ENCODE measurements at places on chromosomes 5 and 9. TPM values are rescaled to one million over a fixed set of nuclear protein-coding genes. Genes with fewer than 3 reads are reported as not detected.

Gene AK1
- total RNA-seq, result 62.1 TPM

Gene C5orf58
- total RNA-seq, result 0.15 TPM

Gene ANXA2R
- total RNA-seq, result 6.2 TPM

Gene LCN2
- total RNA-seq, result 1.0 TPM

DNA sequence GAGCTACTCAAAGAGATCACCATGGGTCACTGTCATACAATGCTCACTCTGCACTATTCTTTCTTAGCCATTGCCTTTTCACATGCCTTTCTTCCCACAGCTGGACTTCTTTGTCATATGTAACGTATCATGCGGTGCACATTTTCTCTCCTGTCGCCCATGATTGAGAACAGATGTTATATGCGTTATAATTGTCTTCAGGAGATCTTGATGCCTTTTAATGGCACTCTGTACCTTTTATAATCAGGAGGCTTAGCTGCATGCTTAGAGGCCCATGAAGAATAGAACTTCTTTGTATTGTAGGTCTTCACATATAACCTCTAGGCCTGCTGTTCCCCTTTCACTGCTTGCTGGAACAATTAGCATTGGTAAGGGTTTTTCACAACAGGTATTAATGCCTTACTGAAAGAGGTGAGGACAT, 436.1 kb downstream of the CDH10 start:
- no peak overlapping the region for H3K4me3 ChIP-seq
- no peak overlapping the region for H3K27ac ChIP-seq
- H3K36me3 ChIP-seq, result no peaks in the 10 kb centered on the region
- no peaks in the 10 kb centered on the region for H3K27me3 ChIP-seq
- DNase-seq, result no peak

- DNase-seq, result no peak
- H3K27ac ChIP-seq, result no peak overlapping the region
- H3K36me3 ChIP-seq, result no peaks in the 10 kb centered on the region
- no peaks in the 10 kb centered on the region for H3K4me1 ChIP-seq
- H3K4me3 ChIP-seq, result no peak overlapping the region
These were observed 11.3 kb upstream of the ZFP62 start for GRCh38 chr5:180872419-180872818.

DNA sequence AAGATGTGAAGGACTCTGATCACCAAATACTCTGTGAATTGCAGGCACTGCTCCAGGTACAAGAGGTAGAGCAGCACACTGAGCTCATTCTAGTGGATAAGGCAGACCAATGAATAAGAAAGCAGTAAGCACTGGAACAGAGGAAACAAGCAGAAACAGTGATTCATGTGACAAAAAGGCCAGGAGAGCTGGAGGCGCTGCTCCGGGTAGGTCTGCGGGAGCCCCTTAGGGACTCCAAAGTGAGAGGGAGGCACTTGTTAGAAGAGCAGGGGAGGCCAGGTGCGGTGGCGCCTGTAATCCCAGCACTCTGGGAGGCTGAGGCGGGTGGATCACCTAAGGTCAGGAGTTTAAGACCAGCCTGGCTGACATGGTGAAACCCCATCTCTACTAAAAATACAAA, 231.6 kb upstream of the NFIL3 start:
- no peaks in the 10 kb centered on the region for H3K27me3 ChIP-seq
- no peak overlapping the region for H3K4me3 ChIP-seq
- H3K27ac ChIP-seq, result no peak overlapping the region
- H3K36me3 ChIP-seq, result no peaks in the 10 kb centered on the region
- no peaks in the 10 kb centered on the region for H3K4me1 ChIP-seq

DNA sequence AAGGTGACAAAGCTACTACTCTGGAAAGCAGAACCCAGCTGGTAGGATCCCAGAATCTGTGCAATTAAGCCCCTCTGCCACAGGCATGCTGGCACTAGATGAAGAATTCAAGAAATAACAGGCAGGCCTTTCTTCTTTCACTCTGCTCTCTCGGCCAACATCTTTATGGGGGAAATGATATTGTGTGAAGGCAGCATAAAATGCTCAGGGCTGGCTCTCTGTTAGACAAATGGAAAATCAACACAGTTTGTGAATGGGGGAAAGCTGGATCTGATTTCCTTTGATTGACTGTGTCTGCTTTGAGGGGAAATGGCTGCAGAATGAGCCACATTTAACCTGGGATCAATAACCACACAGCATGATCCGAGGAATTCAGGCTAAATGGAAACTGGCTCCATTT, 29.1 kb upstream of the AKNA start:
- no peaks in the 10 kb centered on the region for H3K27me3 ChIP-seq
- no peaks in the 10 kb centered on the region for H3K36me3 ChIP-seq
- H3K27ac ChIP-seq, result no peak overlapping the region
- no peak for DNase-seq

DNA sequence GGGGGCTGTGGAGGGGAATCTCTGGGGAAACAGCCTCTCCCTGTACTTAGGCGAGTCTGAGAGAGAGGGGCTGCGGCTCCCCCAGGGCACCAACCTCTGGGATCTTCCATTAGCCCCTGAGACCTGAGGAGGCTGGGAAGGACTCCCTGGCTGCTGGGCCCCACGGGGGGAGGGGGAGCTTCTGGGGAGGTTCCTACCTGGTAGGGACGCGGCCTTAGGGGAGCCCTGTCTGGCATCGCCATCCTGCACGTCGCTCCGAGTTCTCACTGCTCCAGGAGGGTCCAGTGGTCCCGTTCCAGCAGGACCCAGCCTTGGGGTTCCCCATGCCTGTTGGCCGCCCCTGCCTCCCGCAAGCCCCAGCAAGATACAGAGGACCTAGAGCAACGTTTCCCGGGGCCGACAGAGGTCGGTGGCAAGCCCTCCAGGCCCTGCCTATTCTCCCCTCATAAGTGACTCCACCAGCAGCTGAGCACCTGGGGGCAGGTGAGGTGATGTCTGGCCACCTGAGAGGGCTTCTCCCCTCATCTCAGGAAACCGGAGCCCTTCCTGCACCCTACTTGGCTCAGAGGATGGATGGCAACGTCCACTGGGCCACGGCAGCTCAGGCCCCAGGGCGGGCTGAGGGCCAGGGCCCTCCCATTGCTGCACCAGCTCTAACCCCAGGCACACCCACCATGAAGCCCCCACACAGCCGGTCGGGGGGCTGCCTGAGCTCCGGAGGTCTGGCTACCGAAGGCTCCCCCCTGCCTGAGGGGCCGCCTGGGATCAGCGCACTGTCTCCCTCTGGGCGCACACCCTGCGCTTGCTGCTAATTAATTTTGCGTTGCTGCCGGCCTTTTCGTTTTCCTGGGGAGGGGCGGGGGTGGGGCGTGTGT, 22.5 kb downstream of the TPPP start:
- peaks cover 52% of the 10 kb centered on the region for H3K4me1 ChIP-seq
- peak overlapping the region; percentile 63 for H3K27ac ChIP-seq
- no peak overlapping the region for H3K4me3 ChIP-seq
- no peak for DNase-seq
- no peaks in the 10 kb centered on the region for H3K36me3 ChIP-seq

- H3K27me3 ChIP-seq, result no peaks in the 10 kb centered on the region
- no peaks in the 10 kb centered on the region for H3K4me1 ChIP-seq
- DNase-seq, result no peak
- H3K36me3 ChIP-seq, result no peaks in the 10 kb centered on the region
- H3K4me3 ChIP-seq, result no peak overlapping the region
- H3K27ac ChIP-seq, result no peak overlapping the region
These were observed 114.1 kb upstream of the DAPK1 start for GRCh38 chr9:87383344-87384150.

Measured in Panc1 (cell line).